NCI-H82 (cell line): ENCODE measurements at places on chromosomes 12 and 14.

GRCh38 chr12:113261847-113262470 lies 40.7 kb downstream of the TPCN1 start:
- DNase-seq: no peak

- no peak for DNase-seq
These were observed 63.7 kb downstream of the ARL1 start for GRCh38 chr12:101343893-101344292.

DNA sequence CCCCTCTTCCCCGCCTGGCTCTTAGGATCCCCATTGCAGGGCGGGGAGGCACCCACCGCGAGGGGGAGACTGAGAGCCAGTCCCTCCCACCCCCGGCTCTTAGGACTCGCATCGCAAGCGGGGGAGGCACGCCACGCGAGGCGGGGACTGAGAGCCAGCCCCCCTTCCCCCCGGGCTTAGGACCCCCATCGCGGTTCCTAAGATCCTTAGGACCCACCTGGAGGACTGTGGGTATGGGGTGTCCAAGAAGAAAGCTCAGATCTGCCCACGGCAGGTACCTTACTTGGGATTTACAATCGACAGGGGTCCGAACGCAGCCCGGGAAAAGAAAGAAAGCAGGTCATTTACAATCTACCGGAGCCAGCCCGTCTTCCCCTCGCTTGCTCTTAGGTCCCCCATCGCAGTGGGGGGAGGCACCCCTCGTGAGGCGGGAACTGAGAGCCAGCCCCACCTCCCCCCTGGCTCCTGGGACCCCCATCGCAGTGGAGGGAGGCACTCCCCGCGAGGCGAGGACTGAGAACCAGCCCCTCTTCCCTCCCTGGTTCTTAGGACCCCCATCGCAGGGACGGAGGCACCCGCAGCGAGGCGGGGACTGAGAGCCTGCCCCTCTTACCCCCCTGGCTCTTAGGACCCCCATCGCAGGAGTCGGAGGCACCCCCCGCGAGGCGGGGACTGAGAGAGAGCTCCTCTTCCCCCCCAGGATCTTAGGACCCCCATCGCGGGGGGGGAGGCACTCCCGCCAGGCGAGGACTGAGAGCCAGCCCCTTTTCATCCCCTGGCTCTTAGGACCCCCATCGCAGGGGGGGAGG lies 43.7 kb downstream of the DDX11 start:
- peak; percentile 88 for DNase-seq

- no peak for DNase-seq
These were observed 44.3 kb downstream of the GALNT9 start for GRCh38 chr12:132284827-132285741.
